ENCODE measurements at places on chromosomes 5 and 9.

- DNase-seq: peak; percentile 13
Measured at GRCh38 chr5:146034127-146034526, 71.2 kb downstream of the PLAC8L1 start.

GRCh38 chr9:126156898-126157297 is 169.7 kb upstream of the MVB12B start:
- DNase-seq: no peak

DNA sequence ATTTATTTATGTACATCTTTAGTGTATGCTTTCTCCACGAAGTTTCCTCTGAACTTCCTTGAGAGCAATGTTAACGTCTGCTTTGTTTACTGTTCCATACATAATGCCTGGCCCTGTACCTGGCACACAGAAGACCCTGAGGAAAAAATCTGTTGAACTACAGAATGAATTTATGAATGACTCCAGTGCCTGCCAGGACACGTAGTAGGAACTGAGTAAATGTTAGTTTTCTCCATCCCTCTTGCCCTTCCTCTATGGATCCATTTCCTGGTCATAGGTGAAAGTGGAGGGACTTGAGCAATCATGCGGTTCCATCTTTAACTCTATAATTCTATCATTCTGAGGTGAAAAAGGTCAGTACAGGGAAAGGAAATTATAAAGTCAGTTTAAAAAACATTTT is 117.7 kb downstream of the MAPKAP1 start:
- DNase-seq: no peak

DNA sequence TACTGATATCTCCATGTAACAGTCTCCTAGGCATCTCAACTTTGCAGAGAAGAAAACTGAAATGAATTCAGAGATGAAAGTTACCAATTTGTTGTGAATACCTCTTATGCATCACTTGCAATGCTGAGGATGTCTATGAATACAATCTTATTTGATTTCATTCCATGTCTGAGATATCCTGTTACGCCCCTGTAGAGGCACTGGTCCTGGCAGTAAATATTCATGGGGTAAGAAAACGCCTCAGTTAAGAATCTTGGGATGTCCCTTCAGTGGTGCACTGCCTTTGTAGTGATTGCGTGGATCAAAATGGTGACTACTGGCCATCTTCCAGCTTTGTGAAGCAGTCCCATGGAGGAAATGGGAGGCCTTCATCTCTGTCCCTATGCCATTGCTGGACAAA is 229.1 kb upstream of the C9orf72 start:
- DNase-seq: no peak

- no peak for DNase-seq
Measured at GRCh38 chr5:62289813-62290212, 16.2 kb upstream of the KIF2A start.

DNA sequence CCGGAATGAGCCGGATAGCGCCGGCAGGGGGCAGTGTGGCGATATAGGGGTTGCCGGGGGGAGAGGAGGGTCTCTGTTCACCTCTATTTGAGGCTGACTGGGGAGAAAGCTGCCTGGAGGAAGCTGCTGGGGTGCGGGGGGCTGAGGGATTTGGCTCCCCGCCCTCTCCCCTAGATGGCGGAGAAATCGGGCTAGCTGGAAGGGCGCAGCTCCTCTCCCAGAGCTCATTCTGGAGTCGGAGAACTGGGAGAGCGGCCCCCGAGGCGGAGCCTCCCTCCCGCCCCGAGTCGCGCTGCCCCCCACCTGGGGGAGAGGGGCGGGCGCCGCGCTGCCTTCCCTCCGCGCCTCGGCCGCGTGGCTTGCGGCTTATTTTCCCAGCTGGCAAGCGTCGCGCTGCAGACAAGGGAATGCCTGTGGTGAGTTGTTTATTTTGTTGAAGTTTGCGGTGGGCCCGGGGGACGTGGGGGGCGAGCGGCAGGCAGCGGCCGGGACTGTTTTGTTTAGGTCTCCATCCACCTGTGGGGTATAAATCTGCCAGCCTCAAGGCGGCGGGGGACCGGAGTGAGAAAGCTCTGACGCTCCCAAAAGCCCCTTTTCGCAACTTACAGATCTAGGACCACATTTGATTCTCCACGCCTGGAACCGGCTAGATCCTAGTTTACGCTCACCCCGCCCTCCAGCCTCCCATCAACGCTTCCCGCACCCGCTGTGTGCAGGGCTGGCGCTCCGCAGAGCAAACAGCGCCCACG is 4.1 kb upstream of the RGMB start:
- peak; percentile 68 for DNase-seq

DNA sequence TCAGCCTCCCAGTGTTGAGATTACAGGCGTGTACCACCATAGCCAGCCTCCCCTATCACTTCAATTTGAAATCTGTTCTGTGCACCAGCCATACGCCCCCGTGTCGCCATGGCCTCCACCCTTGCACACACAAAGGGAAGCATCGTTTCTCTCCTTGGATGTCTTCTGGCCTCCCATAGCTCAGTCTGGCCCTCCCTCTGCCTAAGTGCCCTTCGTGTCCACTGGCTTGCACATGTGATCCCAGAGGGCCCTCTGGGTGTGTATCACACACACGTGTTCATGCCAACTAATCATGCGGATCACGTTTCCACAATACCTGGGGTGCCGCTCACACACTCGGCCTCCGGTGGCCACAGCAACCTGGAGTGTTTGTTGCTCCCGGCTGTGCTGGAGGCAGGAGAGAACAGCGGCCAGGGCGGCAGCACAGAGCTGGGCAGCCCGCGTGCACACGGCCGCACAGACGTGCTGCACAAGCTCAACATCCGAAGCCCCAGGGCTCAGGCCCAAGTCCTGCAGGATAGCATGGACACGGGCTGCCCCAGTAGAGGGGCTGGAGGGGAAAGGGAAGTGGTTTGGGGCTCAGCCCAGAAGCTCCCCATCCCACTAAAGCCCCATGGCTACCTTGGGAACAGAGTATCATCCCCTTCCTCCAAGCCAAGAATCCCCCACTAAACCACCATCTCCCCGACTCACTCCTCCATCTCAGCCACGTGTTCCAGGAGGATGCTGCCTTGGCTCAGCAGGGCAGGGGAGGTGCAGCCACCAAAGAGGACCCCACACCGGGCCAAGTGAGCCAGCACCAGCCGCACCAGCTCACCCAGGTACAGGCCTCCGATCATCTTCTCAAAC is 10.9 kb downstream of the HK3 start:
- no peak for DNase-seq

DNA sequence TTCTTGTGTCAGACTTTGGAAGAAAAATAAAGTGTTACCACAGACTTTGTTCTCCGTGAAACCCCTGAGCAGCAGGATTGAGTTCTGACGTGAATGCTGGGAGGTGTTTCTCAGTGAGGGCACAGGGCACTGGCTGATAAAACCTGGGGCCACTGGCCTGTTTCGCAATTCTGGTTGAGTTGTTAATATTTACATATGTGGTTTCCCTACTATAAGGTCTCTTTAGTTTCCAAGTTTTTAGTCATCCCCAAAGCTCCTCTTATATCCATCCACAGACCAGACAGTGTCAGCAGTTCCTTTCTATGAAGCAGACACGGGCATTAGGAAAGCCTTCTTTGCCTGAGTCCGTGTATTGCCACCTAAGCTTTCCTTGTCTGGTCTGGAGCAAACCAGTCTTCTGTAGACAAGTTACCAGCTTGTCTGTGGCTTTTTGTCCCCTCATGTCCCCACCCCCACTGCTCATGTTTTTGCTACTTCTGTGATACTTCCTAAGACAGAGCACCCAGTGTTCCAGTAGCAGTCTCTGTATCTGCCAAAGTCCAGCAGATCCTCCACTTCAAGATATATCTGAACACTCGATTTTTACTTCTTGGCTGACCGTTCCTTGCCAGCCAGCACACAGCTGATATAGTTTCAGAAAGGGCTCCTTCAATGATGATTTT is 42.0 kb downstream of the ACO1 start:
- no peak for DNase-seq

DNA sequence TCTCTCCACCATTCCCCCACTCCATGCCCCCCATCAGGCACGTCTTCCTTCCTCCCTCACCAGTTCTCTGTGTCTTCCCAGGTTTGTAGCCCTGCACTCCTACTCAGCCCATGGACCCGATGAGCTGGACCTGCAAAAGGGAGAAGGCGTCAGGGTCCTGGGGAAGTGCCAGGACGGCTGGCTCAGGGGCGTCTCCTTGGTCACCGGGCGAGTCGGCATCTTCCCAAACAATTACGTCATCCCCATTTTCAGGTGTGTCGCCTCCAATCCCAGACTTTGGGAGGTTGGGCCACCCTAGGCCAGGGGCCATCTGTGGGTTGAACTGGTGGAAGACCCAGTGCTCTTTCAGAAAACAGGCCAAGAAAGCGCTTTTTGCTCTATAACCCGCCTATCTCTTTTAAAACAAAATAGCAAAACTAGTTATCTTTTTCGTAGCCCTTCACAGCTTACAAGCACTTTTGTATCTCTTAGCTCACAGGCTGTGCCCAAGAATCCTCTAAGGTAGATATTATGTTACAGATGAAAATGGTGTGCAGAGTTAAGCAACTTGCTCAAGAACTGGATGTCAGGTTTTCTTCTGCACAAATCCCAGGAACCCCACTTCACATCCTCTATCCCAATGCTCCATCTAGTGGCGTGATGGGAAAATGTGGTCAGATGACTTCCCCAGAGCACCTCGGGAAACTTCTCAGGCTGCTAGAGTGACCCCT is 56.2 kb downstream of the PLAC8L1 start:
- peak; percentile 71 for DNase-seq

GRCh38 chr5:74185599-74185998 is 454.9 kb downstream of the ENC1 start:
- peak; percentile 88 for DNase-seq

- DNase-seq: peak; percentile 49
Measured at GRCh38 chr5:37776826-37777225, 63.0 kb downstream of the GDNF start.

DNA sequence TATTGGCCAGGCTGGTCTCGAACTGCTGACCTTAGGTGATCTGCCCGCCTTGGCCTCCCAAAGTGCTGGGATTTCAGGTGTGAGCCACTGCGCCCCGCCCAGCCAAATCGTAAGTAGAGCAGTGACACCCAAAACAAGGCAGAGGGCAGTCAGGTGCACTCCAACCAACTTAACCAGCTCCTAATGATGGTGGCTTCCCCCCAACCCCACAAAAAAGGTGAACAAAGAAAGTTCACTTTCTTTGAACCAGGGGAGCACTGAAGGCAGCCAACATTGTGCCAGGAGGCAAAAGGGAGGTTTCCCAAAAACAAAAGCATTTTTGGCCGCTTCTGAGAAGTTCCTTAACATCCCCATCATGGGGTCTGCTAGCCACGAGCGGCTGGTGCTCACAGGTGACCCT is 9.6 kb downstream of the GMCL2 start:
- no peak for DNase-seq

- no peak for DNase-seq
Measured at GRCh38 chr5:137453483-137454080, 45.5 kb downstream of the SPOCK1 start.

DNA sequence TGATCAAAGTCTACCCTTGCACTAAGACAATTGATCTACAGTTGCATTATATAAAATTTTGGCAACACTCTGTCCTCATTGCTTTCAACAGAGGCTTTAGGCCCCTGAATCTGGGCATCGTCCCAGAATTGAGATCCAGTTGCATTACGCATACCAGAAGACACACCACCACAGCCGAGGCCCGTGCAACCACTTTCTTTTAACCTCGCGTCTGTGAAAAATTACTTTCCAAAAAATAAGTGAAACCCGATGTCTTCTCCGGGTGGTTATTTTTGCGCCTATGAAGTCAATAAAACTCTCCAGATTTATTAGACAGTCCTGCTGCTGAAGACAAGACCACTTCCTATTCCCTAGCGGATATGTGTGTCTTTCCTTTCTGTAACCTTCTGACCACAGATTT is 52.1 kb upstream of the NFIB start:
- DNase-seq: no peak

DNA sequence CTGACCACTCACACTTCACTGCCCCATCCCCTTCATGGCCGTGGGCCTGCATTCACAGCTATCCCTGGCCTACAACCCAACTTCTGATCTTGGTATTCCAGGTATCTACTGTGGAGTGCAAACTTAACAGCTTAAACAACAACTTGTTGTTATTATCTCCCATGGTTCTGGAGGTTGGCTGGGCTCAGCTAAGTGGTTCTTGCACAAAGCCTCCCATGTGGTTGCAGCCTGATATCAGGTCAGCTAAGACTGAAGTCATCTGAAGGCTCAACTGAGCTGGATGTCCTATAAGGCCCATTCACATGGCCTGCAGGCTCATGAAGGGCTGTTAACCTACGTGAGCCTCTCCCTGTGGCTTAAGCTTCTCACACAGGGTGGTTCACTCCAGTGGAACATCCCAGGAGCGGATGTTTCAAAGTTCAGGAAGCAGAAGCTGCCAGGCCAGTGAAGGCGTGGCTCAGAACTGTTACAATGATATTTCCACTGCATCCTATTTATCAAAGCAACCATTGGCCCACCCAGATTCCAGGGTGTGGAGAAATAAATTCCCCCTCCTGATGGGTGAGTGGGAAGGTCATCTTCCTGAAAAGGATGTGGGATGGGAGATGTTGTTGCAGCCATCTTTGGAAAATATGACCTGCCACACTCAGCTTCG is 30.0 kb upstream of the TRIO start:
- no peak for DNase-seq

DNA sequence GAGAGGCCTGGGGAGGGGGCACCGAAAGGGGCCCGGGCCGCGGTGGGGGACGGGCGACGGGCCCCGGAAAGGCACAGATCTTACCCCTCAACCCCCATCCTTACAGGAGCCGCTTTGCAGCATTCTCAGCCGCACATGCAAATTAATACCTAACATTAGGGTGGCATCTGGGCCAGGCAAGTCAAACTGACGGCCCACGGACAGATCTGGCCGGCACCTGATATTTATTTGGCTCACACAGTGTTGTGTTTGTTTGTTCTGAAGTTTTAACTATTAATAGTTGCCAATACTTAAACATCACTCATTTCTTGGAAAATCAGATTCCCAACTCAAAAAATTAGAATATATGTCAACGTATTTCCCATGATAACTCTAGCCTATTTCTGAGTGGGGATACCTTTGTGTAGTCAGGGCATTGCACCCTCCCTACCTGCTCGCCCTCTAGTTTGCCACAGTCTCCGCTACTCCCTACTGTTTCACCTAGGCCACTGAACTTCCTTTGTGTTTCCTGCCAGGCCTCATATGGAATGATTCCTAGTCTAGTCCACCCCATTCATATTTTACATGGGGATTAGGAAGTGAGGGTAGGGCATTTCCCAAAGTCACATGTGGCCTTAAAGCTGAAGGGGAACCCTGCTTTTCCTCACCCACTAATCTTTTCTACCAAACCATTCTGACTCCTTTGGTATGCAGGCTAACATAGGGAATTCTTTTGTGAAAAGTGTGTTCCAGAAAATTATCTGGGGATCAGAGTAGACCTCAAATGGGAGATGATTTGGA is 71.9 kb upstream of the LARP1 start:
- DNase-seq: no peak

DNA sequence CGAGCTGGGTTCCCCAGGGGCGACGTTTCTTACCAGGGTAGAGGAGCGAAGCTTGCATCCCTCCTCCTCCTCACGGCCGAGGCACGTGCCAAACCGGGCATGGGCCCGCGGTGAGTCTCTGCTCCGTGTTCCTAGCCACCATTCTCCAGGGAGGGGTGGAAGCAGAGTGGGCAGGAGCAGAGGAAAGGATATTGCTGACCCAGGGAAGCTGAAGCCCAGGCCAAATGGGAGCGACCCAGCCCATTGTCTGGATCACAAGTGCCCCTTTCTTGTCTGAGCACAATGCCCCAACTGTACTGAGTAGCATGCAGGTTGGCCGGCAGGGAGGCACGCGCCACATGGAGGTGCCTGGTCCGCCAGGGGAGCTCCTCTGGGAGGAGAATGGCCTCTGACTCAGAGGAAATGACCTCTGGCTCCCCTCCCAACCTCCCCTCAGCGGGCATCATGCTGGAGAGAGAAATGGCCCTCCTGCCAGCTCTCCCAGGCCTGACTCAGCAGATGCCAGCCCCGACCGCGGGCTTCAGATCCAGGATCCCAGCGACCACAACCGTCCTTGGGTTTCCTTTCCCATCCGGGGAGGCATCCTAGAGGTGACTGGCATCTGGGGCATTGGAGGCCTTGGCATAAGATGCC is 1.1 kb downstream of the PRR7 start:
- DNase-seq: no peak
